ENCODE measurements at places on chromosomes 12 and 14. TPM values are rescaled to one million over a fixed set of nuclear protein-coding genes. Genes with fewer than 3 reads are reported as not detected.

DNA sequence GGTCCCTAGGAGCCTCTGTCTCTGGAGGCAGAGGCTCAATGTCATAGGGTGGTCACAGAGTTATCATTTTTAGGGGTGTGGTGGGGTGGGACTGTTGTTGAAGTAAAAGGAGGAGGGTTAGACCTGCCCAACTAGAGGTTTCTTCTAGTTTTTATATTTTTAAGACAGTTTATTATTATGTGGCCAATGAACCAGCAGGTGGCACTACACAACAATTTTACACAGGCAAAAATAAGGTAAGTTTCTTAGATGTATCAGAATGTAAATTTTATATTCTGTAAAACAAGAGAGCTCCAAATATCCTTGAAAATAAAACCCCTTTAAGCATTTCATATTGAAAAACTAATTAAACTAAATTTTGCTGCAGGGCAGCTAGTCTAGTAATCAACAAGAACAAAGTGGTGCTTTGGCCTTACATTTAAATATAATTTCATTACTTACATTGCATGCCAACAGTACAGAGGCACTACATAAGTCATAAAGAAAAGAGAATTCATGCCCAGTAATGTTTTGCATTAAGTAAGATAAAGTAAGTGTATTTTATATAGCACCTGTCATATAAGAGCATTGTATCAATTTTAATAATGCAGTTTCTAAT is 22.2 kb upstream of the OVCH1 start:
- no peak overlapping the region for H3K27ac ChIP-seq
- no peaks in the 10 kb centered on the region for H3K36me3 ChIP-seq
- H3K4me3 ChIP-seq, result no peak overlapping the region

- no peaks in the 10 kb centered on the region for H3K36me3 ChIP-seq
- no peaks in the 10 kb centered on the region for H3K4me1 ChIP-seq
- no peak overlapping the region for H3K4me3 ChIP-seq
- H3K27ac ChIP-seq, result no peak overlapping the region
- H3K27me3 ChIP-seq, result no peaks in the 10 kb centered on the region
- DNase-seq, result peak; percentile 54
Measured at GRCh38 chr12:47686645-47687240, 19.1 kb downstream of the RPAP3 start.

DNA sequence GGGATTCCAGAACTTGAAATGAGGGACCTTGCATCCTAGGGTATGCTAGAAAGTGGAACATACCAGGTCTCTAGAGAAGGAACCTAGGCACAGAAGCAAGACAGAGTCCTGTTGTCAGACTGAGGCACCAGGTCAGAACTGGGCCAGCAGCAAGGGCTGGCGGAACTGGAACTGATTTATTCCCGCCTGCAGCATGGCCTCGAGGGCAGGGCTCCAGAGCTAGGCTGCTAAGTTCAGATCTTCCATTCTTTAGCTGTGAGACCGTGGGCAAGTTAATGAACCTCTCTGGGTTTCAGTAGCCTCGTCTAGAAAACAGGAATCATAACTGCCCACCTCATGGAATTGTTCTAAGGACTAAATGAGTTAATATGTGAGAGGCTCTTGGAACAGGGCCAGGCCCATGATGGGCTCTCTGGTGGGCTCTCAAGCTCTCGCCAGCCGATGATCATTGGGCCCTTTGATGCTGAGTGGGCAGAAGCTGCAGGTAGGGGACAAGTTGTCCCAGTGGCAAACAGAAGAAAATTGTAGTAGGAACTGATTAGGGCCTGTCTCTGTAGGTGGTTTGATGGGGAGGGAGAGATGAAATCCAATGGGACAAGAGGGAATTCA is 199.8 kb downstream of the ZFP36L1 start:
- H3K27ac ChIP-seq, result no peak overlapping the region
- no peaks in the 10 kb centered on the region for H3K27me3 ChIP-seq
- DNase-seq, result no peak

DNA sequence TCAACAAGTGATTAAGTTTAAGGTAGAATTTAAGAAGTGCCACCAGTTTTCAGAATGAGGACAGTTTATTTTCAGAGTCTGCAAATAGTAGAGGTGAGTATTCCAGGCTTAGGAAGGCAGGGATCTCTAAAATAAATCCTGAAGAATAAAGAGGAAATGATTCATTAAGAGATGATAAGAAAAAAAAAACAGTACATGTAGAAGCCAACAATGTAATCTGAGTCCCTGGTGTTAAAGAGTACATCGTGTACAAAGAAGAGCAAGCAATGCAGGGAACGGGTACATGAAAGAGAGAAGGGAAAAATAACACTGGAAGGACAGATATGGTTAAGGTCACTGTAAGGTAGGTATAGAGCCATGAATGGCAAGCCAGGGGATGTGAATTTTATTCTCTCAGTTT is 95.2 kb upstream of the FOXG1 start:
- peak overlapping the region; percentile 53 for H3K27ac ChIP-seq
- H3K4me3 ChIP-seq, result no peak overlapping the region
- peaks cover 27% of the 10 kb centered on the region for H3K4me1 ChIP-seq
- H3K27me3 ChIP-seq, result no peaks in the 10 kb centered on the region
- H3K36me3 ChIP-seq, result no peaks in the 10 kb centered on the region
- DNase-seq, result peak; percentile 34

Gene MARCHF9
- total RNA-seq, result 3.0 TPM

Gene TEX52
- not detected for total RNA-seq
